CD4-positive, alpha-beta T cell treated with Interleukin-12 subunit alpha and Interleukin-12 subunit beta, for 1 hour (primary cell): ENCODE measurements at places on chromosomes 5 and 9.

GRCh38 chr9:84705128-84705527 lies 35.6 kb downstream of the NTRK2 start:
- no peak for DNase-seq

DNA sequence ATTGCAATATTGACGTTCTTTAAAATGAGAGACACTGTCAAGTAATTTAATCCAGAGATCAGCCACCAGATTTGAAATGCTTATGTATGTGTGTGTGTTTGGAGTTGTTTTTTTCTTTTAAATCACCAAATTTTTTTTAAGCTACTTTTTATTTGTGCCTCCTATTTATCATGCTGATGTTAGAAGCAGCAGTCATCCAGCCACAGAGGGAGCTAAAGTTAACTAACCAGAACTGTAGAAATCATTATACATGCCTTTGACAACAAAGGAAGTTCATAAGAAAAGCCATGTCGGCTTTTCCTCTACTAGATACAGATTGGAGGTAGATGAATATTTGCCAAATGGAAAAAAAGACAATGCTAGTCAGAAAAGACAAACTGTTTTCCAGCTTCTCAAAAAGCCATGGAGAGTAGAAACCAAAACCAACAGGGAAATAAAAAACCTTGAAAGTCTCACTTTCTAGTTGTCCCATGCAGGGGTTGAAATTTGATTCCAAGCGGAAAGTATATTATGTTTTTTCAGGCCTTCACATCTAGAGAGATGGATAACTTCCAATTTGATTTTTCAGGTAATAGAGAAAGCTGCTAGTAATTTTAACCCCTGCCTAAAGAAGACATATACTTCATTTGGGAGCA lies 4.5 kb downstream of the PURA start:
- DNase-seq, result no peak

DNA sequence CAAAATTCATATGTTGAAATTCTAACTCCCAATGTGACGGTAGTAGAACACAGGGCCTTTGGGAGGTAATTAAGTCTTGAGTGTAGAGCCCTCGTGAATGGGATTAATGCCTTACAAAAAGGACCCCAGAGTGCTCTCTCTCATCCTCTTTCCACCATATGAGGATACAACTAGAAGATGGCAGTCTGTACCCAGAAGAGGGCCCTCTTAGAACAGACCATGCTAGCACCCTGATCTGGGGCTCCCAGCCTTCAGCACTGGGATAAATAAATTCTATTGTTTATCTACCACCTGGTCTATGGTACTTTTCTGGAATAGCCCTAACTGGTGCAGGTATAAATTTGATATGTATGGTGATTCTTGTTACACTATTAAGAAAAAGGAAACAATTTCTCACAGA lies 332.3 kb downstream of the BRINP1 start:
- no peak for DNase-seq

DNA sequence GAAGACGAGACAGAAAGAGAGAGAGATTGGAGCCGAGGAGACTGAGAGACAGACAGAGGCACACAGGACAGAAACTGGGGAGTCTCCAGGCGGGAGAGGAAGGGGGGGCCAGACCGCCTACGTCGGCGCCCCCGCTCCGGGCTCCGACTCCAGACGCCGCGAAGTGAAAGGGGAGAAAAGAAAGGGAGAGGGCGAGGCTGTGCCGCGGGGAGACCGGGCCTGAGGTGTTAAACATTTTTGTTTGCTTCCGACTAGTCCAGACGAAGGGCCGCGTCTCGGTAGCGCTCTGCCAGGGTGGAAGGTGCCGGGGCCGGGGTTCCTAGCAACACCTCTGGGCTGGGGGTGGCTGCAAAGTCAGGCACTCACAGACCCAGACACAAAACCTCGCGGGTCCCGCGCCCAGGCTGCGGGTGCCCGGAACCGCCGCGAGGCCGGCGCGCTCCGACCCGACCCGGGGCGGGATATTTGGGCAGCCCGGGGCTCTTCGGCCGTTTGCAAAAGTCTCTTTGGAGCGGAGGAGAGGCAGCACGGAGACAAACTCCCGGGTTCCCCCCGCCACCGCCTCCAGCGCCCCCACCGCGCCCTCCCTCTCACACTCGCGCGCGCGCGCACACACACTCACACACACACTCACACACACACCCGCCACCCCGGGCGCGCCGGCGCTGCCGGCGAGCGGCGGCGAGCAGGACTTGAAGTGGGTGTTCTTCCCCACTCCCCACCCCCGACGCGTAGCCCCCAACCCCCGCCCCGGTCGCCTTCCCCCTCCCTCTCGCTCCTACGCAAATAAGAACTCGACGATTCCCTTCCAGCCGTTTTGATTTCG lies 626 bp upstream of the FST start:
- peak; percentile 27 for DNase-seq

- DNase-seq, result no peak
Observed at GRCh38 chr5:115626445-115626823, 598 bp upstream of the TMED7 start.
